ENCODE measurements at places on chromosomes 2 and 18.

- DNase-seq, result peak; percentile 39
These were observed 140.5 kb downstream of the TPGS2 start for GRCh38 chr18:36688020-36688965.

DNA sequence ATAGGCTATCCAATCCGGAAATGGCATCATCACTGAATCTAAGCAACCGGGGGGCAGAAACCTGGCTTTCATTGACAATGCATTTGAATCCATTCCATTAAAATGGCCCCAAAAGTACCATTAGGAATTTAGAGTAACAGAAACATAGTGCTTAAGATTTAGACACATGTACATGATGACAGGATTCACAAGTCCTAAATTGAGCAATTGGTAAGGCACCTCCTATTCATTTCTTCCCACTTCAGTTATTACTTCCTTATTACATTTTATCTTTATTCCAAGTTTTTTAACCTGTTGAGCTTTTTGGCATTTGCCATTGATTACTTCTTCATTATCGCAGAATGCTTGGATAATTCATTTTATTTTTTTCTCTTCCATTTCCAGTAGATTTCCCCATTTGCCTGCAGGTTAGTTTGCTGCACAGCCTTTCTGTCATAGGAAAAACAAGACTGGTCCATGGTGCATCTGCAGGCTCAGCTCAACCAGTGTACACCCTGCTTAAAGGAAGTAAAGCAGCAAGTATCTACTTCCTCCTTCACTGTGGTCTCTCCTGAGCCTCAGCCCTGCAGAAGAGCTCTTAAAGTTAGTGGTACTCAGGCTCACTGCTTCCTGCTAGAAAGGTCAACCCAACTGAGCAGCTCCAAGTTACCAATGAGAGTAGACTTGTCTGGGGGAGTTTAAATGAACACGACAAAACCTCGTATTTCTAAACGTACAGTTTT, 89.2 kb downstream of the DOCK10 start:
- DNase-seq, result no peak

- DNase-seq, result peak; percentile 41
These were observed 45.1 kb downstream of the TRAK2 start for GRCh38 chr2:201406077-201406662.

- no peak for DNase-seq
These were observed 263.6 kb upstream of the HNMT start for GRCh38 chr2:137700681-137701080.

- DNase-seq, result no peak
These were observed 23.3 kb upstream of the ALPI start for GRCh38 chr2:232432598-232433184.

DNA sequence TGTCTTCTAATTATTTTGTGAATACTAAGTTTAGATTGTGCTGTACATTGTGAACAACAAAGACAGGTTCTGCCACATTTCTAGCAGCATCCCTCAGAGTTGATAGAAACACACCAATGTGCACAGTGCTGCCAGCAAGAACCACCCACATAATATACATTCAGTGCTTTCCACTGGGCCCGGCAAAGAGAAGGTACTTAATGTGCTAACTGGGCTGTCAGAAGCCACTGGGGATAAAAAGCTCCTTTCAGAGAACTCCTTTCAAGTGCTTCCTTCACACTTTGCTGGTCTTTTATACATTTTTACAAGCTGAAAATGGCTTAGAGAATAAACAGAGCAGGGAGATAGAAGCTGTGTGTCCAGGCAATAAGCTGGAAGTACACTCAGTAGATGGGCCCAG, 58.0 kb upstream of the CAPN13 start:
- no peak for DNase-seq

DNA sequence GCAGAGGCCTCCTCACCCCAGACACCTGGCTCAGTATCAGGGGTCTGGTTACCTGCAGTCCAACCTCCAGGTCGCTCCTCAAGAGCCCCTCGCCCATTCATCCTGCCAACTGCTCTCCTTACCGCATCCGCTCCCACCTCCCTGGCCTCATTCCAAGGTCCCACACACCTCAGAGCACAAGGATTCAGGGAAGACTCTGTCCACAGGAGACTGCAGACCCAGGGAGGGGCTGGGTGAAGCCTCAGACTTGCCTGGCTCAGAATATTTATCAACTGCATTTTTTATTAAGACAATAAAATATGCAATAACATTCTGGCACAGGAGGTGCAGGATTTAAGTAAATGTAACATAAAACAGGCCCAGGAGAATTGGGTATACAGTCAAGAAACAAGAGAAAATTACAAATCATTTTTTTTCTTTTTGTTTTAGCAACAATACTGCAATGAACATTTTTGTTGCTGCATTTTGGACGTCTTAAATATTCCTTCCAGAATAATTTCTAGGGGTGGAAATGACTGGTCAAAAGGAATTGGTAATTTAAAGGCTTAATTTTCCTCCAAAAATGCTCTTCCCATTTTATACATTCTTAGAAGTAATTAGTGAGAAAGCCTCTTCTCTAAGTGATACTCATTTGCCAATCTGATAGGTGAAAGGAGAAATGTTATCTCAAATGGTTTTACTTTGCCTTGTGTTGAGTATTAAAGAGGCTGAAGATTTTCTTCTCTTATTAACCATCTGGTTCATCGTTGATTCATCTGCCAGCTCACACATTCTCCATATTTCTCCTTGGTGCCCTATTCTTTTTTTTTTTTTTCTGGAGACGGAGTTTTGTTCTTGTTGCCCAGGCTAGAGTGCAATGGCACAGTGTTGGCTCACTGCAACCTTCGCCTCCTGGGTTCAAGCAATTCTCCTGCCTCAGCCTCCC, 42.5 kb downstream of the TEX44 start:
- no peak for DNase-seq

DNA sequence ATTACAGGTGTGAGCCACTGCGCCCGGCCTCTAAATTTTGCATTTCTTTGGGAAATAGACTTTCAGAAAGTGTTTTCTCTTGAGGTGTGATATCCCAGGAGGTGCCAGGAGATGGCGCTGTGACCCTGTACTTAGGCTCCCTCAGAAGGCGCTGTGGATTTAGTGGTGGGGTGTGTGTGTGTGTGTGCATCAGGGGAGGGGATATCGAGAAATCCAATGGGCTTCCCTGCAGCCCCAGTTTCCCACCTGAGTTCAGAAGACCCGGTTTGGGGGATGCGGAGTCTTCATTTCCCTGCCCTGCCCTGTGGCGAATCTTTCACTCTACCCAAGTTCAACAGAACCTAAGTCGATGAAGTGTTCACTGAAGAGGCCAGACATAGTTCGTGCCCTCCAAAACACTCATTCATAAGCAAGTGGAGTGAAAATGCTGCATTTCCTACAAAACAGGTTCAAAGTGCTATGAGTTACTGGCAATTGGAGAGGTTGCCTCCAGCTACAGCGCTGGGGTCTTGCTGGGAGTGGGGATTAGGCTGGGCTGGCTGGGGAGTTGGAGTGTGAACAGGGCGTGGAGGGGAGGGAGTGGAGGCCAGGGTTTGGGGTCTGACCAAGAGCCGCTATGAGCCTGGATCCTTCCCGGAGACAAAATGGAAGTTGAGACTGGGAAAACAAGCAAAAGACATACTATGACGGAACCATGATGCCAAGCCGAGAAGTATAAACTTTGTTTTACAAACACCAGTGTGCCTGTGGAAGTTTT, 6.5 kb upstream of the WNT6 start:
- peak; percentile 62 for DNase-seq

DNA sequence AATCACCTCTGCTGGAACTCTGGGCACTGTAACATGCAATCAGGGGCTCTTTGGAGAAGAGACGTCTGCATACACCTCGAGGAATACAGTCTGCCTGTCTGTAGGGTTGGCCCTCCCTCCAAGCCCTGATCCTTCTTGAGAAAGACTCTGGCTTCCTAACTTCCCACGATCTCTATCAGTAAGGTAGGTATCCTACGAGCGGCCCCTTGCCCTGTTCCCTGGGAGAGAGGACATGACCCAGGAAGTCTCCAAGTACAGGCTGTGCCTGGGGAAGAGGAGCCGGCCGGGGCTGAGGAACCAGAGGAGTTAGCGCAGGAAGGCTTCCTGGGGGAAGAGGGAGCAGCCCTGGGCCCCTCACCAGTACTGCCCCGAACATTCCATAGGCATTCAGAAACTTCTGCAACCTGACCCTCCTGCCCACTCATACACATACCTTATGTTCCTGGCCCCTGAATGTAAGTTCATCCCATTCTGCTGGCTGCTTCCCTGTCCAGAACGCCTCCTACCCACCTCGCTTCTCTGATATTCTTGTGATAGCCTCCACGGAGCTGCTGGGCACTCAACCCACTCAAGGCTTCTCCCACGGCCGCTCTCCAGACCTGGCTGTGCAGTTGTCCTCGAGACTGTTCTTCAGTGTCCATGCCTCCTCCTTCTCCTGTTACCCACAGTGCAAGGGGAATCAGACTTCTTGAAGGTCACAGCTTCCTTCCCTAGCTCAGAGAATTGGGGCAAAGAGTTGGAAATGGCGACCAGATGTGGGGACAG, 116.1 kb downstream of the CYP26B1 start:
- no peak for DNase-seq

DNA sequence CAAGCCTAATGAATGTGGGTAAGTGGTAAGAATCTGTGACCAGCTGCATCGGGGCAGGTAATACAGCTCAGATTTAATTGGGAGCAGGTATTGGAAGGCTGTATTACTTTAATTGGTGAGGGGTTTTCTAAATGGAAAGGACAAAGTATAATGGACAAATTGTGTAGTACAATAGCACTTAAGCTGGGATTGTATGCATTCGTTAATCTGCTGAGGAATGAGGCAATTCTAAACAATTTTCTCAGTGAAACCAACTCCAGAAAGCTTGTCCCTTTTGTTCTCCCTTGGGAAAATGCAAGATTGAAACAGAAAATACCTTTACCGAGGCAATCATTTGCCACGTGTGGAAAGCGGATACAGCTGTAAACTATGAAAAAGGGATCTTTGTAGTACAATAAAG, 801.6 kb upstream of the POU3F3 start:
- DNase-seq, result no peak

DNA sequence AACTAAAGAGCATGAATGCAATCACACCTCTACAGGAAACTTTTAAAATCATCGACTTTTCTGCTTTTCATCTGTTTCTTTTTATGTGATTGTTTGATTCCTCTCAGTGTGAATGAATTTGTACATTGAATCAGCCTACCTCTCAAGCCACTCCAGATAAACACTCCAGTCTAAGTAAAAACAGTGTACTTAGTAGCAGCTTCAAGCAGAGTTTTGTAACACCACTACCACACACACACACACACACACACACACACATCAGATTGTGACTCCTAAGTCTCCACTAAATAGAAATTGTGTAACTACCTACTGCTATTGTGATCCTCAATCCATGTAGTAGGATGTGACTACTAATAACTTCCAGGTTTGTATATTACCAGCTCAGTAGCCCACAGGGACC, 65.3 kb upstream of the EPB41L5 start:
- DNase-seq, result no peak

DNA sequence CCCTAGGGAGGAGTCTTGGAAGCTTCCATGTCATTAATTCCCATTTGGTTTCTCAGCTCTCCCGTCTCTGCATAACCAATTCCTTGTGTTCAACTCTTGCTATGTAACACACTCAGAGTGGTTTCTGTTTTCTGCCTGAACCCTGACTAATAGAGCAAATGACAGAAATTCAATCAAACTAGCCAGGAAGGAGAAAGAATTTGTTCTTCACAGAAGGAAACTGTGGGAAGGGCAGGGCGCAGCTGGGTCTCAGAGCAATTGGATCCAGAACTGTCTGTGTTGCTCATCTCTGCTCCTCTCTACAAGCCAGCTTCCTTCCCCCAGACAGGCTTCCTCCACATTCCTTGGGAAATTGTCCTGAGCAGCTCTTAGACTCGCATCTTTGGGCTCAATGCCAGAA, 269.8 kb downstream of the TNS1 start:
- DNase-seq, result no peak

DNA sequence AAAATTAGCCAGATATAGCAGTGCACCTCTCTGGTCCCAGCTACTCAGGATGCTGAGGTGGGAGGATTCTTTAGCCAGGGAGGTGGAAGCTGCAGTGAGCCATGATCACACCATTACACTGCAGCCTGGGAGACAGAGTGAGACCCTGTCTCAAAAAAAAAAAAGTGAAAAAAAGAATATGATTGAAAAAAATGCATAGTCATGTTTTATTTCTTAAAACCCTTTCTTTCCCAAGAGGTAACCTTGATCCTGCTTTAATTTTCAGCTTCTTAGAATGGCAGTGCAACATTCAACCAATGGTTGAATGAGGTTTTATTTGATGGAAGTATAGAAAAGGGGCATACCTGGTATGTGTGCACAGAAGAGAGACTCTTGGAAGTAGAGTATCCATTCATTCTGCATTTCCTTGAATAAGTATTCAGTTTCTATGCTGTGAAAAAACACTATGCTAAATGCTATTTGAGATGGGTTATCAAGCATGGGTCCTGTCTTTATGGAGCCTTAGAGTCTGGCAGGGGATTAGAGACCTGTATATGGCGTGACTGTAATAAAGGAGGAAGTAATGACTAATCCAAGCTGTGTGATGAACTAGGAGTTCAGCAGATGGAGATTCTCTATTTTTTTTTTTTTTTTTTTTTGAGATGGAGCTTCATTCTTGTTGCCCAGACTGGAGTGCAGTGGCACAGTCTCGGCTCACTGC, 146.3 kb downstream of the WDSUB1 start:
- DNase-seq, result peak; percentile 85

- no peak for DNase-seq
These were observed 167.2 kb upstream of the REV1 start for GRCh38 chr2:99656994-99657393.

DNA sequence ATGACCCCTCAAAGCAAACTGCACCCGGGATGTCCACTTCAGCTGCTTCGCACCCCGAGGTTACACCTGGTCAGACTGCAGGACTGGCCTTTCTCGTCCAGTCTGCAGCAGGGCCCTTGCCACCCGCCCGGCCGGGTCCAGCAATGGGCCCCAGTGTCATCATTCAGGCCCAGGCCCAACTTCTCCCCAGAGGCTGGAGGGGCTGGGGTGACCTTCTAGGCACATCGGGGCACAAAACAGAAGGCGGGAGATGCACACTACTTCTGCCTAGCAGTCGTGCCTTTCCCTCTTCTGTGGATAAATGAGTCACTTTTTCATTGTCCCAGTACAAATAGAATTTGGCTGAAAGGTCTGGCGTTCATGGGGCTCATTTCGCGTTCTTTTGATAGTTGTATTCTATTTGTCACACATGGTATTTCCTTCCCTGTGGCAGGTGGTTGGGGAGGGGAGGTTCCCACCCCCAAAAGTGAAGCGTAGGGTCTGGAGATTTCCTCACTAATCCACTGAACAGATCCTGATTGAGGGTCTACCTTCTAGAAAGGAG, 56.9 kb upstream of the ID2 start:
- no peak for DNase-seq

DNA sequence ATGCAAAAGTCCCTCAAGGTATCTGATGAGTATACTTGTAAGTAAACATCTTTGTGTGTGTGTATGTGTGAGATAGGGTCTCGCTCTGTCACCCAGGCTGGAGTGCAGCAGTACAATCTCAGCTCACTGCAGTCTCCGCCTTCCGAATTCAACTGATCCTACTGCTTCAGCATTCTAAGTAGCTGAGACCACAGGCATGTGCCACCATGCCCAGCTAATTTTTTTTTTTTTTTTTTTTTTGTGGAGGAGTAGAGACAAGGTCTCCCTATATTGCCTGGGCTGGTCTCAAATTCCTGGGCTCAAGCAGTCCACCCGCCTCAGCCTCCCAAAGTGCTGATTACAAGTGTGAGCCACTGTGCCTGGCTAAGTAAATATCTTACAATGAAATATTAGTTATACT, 23.2 kb downstream of the ADAM17 start:
- DNase-seq, result peak; percentile 9

Data from H4 (cell line).